ENCODE measurements at places on chromosomes 5 and 9.

DNA sequence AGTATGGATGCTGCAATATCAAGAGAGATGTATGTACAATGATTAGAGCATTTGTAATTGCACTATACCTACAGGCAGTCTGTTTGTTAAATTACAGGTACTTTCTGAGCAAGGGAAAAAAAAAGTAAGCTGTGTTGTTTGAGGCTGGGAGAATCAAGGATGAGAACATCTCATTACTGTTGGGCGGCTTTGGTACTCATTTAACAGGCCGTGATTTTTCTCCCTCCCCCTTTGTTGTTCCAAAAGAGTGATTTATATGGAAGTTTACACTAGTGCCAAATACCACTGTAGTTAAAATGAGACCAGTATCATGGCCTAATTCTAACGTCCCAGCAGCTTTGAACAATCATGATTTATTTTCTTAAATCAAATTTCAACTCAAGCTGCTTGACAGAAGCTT is 71.2 kb upstream of the GNA14 start:
- DNase-seq: no peak

GRCh38 chr5:170313816-170314215 is 16.2 kb upstream of the LCP2 start:
- DNase-seq: no peak

DNA sequence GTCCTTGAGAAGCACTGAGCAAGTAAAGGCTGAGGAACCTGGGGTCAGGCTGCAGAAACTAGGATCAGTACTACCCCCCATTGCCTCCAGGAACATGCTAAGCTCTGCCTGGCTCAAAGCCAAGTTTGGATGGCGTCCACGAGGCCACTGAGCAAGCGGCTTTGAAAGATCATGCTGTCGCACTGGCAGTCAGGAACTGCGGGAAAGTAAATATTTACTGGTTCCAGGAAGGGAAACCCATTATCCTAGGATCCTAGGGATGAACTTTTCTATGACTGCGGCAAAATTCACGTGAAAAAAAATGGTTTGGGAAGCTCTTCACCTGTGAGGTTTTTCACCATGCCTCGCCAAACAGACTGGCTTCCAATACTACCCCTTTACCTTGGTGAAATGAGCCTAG is 75.3 kb upstream of the PJA2 start:
- no peak for DNase-seq

DNA sequence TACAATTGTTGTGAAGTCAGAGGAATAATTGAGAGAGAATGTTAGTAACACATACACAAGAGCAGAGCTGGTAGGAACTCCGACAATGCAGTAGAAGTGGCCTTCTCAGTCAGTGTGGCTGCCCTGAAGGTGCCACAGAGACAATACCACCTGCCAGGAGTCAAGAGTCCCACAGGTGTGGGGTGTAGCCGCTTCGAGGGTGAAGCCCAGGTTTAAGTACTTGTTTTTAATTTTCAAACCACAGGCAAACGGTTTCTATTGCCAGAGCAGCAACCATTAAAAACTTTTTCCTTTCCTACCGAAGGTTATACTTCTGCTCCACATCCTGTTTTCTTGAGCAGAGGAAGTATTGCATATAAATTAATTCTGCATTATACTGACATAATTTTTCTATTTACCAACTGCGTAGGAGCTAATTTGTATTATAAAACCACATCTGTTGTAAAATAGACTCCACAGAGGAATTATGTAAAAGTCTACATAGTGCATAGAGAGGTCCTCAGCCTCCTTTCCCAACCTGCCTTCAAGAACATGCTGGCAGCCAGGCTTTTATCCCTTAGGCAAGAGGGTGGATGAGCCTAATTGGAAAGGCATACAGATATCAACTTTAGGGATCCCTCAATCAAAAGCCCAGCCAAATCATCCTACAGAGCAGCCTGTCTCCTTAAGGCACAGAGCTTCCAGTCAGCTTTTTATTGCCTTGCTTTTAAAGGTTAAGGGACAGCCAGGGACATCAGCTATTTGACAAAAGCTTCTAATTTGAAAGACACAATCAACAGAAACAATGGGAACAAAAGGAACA is 12.9 kb upstream of the ACTBL2 start:
- DNase-seq: no peak

DNA sequence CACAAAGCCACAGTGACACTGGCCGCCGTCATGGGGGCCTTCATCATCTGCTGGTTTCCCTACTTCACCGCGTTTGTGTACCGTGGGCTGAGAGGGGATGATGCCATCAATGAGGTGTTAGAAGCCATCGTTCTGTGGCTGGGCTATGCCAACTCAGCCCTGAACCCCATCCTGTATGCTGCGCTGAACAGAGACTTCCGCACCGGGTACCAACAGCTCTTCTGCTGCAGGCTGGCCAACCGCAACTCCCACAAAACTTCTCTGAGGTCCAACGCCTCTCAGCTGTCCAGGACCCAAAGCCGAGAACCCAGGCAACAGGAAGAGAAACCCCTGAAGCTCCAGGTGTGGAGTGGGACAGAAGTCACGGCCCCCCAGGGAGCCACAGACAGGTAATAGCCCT is 26.1 kb downstream of the HRH2 start:
- no peak for DNase-seq

- no peak for DNase-seq
Observed at GRCh38 chr5:152349683-152350526, 55.2 kb downstream of the NMUR2 start.

DNA sequence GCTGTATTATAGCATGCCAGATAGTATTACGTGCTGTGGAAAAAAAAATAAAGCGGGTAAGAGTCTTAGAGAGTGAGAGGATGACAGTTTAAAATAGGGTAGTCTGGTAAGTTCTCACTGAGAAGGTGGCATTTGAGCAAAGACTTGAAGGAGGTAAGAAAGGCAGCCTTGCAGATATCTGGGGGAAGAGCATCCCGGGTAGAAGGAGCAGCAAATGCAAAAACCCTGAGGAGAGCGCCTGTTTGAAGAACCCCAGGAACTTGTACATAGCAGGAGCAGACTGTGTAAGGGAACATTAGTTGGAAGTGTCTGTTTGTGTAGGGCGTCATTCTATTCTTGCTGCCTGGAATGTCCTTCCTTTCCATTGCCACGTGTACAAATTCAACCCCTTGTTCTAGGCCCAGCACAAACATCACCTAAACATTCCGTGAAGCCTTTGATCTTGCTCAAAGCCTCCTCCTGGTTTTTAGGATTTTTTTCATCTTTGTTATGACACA is 2.6 kb downstream of the AP3S1 start:
- DNase-seq: no peak

DNA sequence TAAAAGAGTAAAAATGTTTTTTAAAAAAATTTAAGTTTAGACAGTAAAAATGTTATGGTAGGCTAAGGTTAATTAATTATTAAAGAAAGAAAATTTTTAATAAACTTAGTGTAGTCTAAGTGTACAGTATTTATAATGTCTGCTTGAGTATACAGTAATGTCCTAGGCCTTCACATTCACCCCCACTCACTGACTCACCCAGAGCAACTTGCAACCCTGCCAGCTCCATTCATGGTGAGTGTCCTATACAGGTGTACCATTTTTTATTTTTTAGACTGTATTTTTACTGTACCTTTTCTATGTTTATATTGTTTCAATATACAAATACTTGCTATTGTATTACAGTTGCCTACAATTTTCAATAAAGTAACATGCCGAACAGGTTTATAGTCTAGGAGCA is 234.1 kb downstream of the AUH start:
- no peak for DNase-seq

DNA sequence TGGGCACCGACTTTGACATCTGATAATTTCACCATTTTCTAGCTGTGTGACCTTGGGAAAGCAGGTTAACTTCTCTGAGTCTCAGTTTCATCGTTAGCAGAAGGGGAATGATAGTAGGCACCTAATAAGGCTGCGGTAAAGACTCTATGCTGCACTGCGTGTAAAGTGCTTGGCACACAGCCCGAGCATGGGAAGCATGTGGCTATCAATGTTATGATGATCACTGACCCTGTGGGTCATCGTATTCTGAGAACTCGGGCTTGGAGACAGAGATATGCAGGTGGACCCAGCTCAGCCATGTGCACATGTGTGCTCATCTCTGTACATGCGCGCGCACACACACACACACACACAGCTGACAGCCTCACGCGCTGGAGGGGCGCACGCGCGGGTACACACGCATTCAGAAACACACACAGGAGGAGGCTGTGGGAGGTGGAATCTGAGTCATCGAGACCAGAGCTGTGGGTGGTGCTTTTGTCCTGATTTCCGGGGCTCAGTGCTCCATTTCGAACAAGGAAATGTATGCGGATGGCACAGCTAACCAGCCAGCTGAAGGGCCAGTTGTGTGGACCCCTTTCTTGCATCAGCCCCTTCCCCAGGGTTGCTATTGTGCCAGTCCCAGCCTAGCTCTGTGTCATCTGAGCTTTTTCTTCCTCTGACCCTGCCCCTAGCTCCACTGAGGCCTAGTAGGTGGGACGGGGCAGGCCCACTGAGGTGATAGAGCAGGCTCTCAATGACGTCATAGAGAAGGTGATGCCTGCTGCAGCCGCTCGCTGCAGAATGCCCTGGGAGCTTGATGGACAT is 11.1 kb upstream of the ARAP3 start:
- DNase-seq: no peak

DNA sequence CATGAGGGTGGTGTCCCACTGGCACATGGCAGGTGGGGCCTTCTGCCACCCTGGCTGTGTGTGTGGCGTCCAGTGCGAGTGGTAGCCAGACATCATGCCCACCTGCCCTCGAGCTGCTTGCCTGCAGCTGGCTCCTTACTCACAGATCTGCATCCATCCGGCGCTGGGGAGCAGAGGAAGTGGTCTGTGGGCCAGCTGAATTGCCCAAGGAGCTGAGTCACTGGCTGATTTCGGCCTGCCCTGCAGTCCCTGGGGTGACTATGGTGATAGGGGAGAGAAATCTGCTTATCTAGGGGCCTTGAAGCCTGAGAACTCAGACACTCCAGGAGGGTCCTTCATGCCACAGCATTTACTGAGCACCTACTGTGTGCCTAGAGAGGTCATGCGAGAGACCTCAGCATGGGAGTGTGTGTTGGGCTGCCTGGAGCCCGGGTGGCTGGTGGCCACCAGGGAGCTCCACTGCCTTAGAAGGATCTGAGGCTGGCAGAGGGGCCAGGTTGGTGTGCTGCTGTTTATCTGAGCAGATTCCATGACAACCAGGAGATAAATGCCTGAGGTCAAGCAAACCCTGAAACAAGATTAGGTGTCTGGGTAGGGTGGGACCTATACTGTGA is 57.1 kb downstream of the SLC22A5 start:
- DNase-seq: no peak

DNA sequence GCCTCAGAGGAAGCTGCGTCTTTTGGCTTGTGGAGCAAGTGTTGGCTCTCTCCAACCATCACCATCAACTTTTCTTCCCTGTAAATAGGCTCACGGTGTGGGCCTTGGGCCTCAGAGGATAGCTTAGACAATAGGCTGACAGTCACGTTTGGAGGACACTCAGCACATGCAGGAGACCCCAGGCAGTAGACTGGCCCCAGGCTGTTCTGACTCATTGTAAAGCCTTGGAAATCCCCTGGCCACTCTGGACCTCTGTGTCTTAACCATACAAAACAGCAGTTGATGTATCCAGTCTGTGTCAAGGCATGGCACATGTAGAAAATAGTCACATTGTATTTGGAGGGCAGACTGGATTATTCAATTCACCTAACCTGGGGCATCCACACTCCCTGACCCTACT is 18.6 kb downstream of the CD74 start:
- DNase-seq: no peak

DNA sequence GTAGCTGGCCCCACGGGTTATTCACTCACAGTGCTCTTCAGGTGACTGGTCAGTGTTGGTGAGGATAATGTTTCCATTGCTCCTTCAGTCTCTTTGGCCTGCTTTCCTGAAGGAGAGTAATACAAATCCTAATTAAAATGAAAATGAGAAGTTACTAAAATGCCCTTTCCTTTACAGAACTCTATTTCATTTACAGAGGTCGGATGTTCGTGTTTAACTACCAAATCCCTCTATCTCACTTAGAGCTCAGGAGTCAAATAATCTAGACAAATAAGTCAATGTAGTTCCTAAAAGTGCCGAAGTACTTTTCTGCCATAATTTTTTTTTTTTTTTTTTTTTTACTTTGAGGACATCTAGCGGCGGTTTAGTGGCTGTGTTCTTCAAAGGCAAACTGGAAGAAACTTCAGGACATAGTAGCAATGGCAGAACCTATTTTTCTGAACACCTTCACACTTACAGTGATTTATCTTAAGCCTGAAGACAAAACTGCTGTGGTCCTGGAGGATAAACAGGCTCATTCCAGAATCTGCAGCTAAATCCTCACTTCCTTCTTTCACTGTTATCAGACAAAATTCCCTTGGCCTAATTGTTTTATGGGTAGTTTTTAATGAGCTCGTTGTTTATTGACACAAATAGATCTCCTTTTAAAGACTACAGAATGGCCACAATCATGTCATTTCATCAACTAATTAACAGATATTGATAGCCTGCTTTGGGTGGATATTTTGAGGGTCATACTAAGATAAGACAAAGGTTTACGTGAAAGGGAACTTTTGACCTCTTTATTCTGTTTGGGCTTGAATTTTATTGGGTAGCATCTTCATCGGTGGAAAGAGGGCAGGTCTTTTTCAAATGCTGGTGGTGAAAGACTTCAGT is 207.6 kb upstream of the DMRTA1 start:
- no peak for DNase-seq

GRCh38 chr5:16902846-16903245 is 33.2 kb downstream of the MYO10 start:
- no peak for DNase-seq

- DNase-seq: no peak
Observed at GRCh38 chr9:89621031-89621430, 16.2 kb downstream of the GADD45G start.

DNA sequence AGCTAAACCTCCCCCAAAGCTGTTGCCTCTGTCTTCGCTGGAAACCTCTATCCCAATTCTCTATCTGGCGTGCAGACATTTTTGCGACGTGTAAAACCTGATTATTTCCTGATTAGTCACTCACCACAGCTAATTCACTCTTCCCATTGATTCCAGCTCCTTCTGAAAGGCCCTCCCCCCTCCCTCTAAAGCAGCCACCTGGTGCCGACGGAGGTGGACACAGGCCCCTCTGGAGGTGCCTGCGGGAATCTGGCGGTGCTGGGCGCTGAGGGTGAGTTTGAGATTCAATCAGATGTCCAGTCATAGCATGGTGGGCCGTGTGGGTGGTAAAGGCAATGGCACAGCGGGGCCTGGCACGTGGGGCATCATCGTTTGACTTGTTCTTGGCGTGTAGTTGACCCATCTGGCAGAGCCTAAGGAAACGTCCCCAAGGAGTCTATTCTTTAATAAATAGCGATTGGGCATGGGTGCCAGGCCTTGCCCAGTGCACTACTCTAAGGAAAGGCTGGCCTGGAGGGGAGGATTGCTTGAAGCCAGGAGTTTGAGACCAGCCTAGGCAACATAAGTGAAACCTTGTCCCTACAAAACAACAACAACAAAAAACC is 271.1 kb upstream of the MVB12B start:
- DNase-seq: no peak

DNA sequence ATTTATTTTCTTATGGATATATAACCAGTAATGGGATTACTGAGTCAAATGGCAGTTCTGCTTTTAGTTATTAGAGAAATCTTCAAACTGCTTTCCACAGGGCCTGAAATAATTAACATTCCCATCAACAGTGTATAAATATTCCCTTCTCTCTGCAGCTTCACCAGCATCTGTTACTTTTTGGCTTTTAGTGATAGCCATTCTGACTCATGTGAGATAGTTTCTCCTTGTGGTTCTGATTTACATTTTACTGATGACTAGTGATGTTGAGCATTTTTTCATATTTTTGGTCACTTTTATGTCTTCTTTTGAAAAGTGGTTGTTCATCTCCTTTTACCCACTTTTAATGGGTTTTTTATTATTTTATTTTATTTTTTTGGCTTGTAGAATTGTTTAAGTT is 1290.3 kb upstream of the CDH9 start:
- no peak for DNase-seq

Measured in activated naive CD4-positive, alpha-beta T cell (primary cell).